ENCODE measurements at places on chromosomes 16 and 17.

DNA sequence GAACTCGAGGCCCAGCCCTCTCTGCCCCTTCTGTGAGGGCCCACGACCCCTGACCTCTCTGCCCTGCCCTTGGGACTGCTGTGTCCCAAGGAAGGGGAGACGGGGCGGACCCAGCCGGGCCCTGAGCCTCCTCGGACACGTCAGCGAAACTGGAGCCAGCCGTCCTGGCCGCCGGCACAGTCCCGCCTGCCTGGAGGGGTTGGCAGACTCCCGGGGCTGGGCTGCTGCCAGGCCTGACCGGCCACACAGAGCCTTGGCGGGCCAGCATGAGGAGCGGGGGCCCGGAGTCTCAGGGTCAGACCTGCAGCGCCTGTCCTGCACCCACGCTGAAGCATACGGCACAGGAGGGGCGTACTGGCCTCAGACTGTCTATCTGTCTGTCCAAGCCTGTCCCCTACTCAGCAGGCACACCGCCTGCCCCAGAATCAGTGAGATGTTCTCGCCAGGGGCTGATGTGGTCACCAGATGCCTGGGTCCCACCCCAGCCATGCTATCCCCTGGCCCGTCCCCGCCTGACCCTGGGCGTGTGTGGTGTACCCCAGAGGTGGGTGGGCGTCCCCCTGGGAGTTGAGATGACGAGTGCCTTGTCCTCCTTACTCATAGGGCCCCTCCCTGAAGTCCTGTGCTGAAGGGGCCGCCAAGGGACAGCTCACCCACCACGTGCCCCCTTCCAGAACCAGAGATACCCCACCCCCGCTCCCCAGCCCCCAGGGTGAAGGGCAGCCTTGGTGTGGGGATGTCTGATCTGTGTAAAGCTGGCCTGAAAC, 4.7 kb downstream of the VASN start:
- DNase-seq, result no peak

GRCh38 chr17:4341616-4341977, 24.9 kb downstream of the UBE2G1 start:
- DNase-seq, result no peak

DNA sequence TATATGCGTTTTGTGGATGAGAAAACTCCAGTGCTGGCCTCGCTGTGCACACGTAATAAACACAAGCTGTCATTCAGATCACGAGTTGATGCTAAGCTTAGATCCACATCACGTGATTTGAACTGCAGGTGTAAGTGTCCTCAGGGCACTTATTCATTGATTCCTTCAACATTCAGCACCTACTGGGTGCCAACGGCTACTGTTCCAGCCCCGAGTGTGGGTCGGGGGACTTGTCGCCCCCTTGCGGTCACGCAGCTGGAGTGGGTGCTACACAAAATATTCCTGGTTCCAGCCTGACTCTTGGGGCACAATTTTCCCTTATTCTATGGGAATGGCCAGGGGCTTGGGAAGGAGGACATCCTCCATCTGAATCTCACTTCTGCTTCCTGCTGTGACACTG, 29.9 kb upstream of the GINS2 start:
- DNase-seq, result no peak

GRCh38 chr17:80111702-80112470, 10.5 kb downstream of the GAA start:
- DNase-seq, result no peak

GRCh38 chr17:35612924-35613521, 25.9 kb downstream of the AP2B1 start:
- peak; percentile 18 for DNase-seq

DNA sequence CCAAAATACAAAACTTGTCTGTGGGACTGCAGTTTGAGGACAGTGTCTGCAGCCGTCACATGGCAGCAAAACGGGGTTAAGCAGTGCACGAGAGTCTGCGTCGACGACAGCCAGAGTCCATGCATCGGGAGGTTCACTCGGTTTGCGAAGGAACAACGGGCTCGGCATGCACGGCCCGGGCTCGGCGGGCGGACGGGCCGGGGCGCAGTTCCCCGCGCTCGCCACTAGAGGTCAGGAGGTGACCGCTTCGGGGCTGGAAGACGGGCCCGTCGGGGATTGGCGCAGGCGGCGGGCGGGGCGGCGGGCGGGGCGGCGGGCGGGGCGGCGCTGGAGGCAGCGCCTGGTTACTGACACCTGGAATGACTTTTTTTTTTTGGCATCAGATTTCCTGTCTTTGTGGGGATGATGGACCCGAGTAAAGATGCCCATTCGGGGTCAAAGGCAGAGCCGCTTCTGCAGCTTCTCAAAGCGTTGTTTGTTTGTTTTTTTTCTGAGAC, 6.5 kb downstream of the SCGB1C2 start:
- DNase-seq, result peak; percentile 30

- DNase-seq, result no peak
These were observed 166.3 kb downstream of the SLC39A11 start for GRCh38 chr17:72926171-72926570.

GRCh38 chr17:38893113-38893512, 23.3 kb downstream of the LASP1 start:
- no peak for DNase-seq

DNA sequence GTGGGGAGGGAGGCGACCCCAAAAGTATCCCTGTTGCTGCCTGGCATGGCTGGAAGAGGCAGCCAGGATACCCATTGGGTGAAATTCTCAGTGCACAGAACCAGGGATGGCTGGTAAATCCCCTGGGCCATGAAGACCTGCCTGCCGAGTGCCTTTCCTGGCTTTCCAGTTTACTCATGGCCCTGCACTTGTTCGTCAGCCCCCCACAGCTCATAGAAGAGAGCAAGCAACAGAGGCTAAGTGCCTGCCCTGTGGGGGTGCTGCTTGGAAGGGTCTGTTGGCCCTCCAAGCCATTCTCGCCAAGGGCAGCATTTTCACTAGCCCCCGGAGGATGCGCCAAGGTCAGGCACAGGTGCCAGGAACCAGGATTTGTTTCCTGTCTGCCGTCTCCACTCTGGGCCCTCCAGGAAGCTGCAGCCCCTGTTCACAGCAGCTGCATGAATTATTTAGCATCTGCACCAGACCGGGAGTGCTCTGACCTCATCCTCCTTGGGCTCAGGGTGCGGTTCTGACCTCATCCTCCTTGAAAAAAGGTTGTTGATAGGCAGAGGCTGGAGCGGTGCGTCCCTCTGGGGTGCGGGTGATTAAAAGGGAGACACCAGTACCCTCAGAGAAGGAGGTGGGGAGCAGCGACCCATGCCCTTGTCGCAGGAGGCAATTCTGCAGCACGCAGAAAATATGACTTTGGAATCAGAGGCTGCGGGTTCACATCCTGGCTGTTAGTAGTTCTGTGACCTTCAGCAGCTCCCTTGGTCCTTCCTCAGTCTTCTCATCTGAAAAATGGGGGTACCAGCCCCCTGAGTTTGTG, 14.2 kb upstream of the CD300A start:
- DNase-seq, result no peak

GRCh38 chr17:38693700-38694329, 11.3 kb upstream of the MLLT6 start:
- DNase-seq, result no peak

GRCh38 chr17:43456661-43457361, 27.0 kb upstream of the DHX8 start:
- DNase-seq, result no peak

- no peak for DNase-seq
These were observed 567 bp downstream of the OSBPL7 start for GRCh38 chr17:47821031-47821423.

GRCh38 chr17:59377410-59377809, 46.0 kb downstream of the YPEL2 start:
- no peak for DNase-seq

DNA sequence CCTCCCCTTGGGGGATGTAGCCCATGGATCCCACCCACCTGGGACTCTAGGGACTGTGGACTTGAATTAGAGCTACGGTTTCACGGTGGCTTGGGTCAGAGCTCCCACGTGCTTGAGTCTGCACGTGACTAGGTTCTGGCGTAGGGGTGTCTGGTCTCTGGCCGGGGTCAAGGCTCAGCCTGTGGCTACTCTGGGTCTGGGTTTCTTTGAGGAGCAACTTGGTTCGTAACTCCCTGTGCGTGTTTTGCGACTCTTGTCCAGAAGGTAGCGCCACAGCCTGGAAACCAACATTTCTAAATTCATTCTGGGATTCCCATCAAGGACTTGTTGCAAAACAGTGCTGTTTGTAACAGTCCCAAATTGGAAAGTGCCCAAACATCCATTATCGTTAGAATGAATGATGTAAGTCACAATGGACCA, 470 bp upstream of the GGT6 start:
- DNase-seq, result no peak

DNA sequence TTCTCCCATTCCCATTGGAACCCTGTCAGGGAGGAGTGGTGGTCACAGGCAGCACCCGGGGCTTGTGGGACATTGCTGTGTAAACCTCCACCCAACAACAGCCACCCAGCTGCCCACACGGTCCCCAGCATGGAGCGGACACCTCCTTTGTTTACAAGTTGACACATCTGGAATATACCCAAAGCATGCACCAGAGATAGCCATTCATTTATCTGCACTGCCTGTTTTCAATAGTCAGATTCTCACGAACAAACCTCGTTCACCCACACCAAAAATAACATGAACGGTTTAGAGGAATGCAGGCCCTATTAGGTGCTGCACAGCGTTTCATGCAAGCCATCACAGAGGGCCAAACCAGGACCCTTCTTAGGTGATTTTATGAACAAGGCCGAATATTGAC, 244.8 kb downstream of the FOXL1 start:
- DNase-seq, result no peak

DNA sequence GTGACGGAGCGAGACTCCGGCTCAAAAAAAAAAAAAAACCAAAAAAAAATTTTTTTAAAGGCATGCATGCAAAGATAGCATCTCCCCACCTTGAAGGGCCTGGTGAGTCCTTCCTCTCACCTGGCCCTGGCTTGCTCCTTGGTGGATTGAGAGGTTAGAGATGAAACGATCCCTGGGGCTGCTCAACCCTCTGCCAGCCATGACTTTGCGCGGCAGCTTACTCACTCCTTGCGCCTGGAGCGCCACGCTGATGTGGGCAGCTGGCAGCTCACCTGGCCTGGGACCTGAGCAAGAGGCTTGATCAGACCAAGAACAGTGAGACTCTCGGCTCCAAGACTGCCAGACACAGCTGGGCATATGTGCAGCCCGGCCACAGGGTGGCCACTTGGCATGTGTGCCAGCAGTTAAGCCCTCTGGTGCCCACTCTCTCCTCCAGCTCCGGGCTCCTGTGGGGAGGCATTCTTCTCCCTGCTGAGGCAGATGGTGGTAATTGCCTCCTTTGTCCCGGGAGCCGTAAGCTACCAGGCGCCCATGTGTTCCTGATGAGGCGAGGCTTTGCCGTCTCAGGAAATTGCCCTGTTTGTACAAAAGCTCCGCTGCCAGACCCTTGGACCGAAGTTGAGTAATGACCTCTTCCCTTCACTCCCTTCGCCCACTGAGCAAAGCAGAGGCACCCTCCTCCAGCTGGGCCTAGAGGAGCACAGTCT, 5.1 kb upstream of the EVPL start:
- no peak for DNase-seq

GRCh38 chr17:82024859-82025258, 1.8 kb downstream of the LRRC45 start:
- no peak for DNase-seq

- no peak for DNase-seq
These were observed 87.3 kb downstream of the C16orf78 start for GRCh38 chr16:49460786-49461470.

GRCh38 chr17:79407385-79407784, 203.5 kb downstream of the RBFOX3 start:
- DNase-seq, result no peak

DNA sequence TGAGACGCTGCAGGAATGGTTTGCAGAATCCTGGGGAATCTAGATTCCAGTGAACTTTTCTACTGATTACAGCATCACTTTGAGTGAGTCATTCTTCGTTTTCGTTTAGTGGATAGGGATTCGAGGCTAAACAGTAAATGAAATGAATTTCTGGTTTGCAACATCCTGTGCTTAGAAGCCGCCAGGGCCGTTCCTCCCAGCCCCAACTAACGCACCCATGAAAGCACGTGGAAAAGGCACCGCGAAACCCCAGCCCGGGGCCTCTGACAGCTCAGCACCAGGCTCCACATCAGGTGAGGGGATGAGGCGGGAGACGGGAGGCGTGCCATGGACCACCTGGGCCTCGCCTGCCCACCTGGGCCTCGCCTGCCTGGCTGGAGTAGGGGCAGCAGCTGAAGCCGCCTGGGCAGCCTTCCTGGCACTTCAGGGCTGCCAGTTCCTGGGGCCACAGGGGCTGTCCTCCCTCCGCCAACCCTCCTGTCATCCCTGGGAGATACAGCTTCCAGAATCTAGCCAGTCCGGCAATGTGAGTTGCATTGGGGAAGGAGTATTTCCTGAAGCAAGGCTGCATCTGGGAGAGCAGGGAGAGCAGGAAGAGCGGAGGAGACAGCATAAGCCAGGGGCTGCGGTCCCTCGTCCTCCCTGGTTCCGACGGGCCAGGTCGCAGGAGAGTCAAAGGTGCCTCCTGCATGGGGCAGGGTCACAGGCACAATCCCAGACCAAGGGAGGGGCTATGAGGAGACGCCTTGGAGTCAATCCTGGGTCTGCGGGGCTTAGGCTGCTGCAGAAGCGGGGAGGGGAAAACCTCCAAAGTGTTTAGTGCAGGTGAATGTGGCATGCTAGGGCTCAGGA, 78.4 kb downstream of the RPH3AL start:
- no peak for DNase-seq

GRCh38 chr16:7964744-7965143, 625.6 kb downstream of the TMEM114 start:
- DNase-seq, result no peak

Data from NT2/D1 (cell line).